CD4-positive, alpha-beta T cell treated with Interleukin-4 for 4 hours (primary cell): ENCODE measurements at places on chromosomes 3 and 15.

DNA sequence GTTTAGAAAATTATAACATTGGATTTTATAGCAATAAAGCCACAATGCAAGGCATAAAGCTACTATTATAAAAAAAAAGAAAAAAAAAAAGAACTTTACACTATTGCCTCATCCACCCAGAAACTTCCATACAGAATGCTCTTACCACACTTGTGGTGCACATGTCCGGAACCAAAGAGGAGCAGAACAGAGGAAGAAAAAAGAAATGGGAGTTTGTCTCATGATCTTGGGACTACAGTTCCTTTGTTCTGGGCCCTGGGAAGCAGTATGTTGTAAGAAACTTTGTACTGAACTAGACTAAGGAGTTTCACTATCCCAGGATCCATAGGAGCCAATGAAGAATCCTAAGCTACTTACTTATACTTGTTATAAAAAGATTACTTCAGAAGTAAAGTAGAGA is 36.1 kb downstream of the FMN1 start:
- DNase-seq, result no peak

- DNase-seq, result no peak
Measured at GRCh38 chr15:76199106-76200082, 111.9 kb downstream of the ETFA start.

- DNase-seq, result no peak
Measured at GRCh38 chr15:32641517-32642059, at the start of gene SCG5. SCG5 (plus strand) TSS chr15:32641710; CDS start chr15:32643593, 1,883 bp downstream.

- no peak for DNase-seq
Measured at GRCh38 chr3:22594990-22595389, 608.1 kb upstream of the UBE2E2 start.

- no peak for DNase-seq
Measured at GRCh38 chr3:72890166-72890925, 2.5 kb downstream of the GXYLT2 start.

- no peak for DNase-seq
Measured at GRCh38 chr15:69472562-69472961, 19.9 kb downstream of the RPLP1 start.
